ENCODE measurements at places on chromosomes 11 and 22.

GRCh38 chr22:49916831-49917230, 1.4 kb downstream of the ALG12 start:
- DNase-seq, result no peak

DNA sequence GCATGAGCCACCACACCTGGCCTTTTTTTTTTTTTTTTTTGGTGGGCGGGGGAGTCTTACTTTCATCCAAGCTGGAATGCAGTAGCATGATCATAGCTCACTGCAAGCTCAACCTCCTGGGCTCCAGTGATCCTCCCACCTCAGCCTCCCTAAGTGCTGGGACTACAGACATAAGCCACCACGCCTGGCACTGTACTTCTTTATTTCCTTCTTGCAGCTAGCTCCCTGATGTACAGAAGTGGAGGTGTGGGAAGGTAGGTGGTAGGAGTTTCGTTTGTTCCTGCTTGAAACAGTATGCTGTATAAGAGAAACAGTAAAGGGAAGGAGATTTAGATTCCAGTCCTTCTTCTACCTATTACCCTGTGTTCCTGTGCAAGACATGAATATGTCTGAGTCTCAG, 72.1 kb downstream of the WNT11 start:
- no peak for DNase-seq

DNA sequence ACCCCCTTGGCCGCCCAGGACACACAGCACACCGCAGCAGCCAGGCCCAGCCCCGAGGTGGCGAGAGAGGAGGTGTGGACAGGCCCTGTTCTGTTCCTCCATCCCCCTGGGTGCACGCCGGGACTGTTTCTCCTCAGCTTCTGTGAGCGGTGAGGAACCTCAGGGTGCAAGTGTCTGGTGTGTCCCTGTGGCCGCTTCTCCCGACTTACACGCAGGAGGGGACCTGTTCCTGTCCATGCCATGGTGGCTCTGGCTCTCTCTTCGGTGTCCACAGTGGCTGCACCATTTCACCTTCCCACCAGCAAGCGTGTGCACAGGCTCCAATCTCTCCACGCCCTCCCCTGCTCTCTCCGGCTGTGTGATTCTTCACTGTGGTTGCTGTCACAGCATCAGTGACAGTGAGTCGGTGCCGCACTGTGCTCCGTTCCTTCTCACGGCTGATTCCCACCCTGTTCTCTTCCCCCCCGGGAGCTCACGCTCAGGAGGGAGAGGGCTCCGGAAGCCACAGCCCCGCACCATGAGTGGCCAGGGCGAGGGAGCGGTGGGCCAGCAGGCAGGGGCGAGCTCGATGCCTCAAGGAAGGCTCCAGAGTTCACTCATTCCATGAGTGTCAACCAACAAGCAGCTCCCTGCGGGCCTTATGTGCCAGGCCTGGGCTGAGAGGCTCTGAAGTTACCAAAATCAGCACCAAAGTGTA, 18.6 kb upstream of the WNT7B start:
- no peak for DNase-seq

- no peak for DNase-seq
Observed at GRCh38 chr11:86726118-86726753, 53.8 kb upstream of the ME3 start.

DNA sequence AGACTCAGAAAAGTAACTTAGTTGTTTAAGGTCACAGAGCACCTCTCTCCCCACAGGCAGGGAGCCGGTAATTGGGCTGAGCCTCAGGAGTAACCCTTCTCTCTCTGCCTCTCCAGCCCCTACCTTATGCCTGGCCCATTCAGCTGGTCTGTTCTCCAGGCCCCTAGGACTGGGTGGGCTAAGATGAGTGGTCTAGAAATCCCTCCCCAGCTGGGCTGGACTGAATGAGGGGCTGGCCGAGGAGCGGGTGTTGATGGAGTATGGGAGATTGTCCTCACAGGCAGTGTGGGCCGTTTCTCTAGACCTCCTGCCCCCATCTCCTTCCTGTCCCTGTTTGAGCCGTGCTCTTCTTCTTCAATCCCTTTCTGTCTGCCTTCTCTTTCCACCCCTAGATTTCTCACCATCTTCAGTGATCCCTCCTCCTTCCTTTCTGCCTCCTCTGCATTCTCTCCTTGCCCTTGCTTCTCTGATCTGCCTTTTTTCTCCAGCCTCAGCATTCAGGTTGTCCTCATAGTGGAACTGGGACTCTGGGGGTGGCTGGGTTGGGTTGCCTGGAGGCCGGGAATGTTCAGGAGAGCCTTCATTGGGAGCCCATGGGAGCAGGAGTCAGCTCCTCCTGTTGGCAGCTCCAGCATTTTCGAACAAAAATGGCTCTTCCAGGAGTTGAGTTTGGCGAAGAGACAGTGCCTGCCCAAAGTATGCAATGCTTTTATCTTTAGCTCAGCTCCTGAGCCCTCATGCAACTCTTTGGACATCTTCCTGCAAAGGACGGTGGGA, 7.6 kb downstream of the ST3GAL4 start:
- DNase-seq, result no peak

DNA sequence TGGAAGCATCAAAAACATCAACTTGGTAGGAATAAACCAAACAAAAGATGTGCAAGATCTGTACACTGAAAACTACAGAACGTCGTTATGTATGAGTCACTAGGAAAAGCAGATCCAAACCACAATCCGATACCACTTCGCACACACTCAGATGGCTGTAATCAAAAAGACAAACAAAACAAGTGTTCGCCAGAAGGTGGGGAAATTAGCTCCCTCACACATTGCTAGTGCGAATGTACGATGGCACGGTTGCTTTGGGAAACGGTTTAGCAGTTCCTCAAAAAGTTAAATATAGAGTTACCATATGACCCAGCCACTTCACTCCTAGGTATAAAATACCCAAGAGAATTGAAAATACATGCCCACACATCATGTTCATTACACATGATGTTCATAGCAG, 14.8 kb upstream of the CARD10 start:
- DNase-seq, result no peak

DNA sequence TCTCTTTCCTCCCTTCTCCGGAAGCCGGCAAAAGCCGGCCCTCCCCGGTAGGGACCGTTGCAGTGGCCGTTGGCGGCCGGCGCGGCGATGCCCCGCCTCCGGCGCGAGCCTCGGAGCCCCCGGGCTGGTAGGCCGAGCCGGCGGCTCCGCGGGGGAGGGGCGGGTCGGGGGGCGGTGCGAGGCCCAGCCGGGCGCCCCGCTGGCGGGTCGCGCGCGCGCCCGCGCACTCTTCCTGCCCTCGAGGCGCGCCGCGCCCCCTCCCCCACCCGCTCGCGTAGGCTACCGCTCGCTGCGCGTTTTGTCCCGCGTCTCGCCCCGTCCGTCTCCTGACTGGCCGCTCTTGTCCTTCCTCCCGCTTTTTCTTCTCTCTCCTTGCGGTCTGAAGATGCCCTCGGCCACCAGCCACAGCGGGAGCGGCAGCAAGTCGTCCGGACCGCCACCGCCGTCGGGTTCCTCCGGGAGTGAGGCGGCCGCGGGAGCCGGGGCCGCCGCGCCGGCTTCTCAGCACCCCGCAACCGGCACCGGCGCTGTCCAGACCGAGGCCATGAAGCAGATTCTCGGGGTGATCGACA, 591 bp downstream of the CAPRIN1 start:
- DNase-seq, result peak; percentile 85
